Stimulated activated memory B cell treated with anti-CD40 and anti-IgM and Interleukin-4, amounts not matched to agents 10 μg/mL and 1 μg/mL and 100 μg/mL, for 72 hours (primary cell): ENCODE measurements at places on chromosomes 6 and 20.

- H3K36me3 ChIP-seq, result peaks cover 23% of the 10 kb centered on the region
- H3K4me1 ChIP-seq, result peaks cover 24% of the 10 kb centered on the region
- no peak overlapping the region for H3K27ac ChIP-seq
- H3K4me3 ChIP-seq, result no peak overlapping the region
- no peaks in the 10 kb centered on the region for H3K27me3 ChIP-seq
- ATAC-seq, result no peak
Observed at GRCh38 chr20:63557481-63557891, 3.5 kb downstream of the FNDC11 start.

GRCh38 chr20:54351371-54352136 is 123.8 kb upstream of the DOK5 start:
- no peaks in the 10 kb centered on the region for H3K36me3 ChIP-seq
- H3K27ac ChIP-seq, result no peak overlapping the region
- H3K4me3 ChIP-seq, result no peak overlapping the region
- H3K4me1 ChIP-seq, result no peaks in the 10 kb centered on the region
- no peak for ATAC-seq

DNA sequence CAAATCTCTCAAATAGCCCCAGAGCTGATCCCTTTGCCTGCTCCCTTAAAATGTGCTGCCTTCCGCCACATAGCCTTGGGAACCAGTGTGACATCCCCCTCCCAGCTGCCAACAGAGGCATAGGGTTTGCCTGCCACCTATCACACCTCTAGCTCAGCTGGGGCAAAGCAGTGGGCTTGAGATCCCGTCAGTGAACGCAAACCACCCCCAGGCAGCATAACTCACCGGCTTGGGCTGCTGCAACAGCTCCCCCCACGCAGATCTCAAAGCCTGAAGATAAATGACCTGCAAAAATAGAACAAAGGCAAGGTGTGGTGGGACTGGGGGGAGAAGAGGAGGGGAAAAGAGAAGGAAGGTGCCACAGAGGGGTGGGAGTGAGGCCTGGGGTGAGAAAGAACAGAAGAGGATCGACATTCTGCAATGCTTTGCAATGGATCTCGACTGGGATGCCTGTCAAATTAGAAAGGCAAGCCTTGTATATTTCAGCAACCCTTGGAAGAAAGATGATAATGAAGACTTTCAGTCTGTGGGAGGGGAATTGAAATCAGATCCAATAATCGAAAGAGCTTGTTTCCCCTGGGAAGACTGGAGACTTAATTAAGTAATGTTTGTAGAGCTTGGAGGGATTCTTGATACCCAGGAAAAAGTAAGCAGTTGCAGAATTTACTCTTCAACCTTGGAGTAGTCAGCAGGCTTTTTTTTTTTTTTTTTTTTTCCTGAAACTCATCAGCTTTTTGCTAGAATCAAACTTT is 1.3 kb downstream of the PDYN start:
- no peak overlapping the region for H3K27ac ChIP-seq
- H3K27me3 ChIP-seq, result peaks cover 59% of the 10 kb centered on the region
- ATAC-seq, result no peak
- H3K4me3 ChIP-seq, result no peak overlapping the region
- H3K4me1 ChIP-seq, result no peaks in the 10 kb centered on the region
- no peaks in the 10 kb centered on the region for H3K36me3 ChIP-seq

- H3K4me1 ChIP-seq, result no peaks in the 10 kb centered on the region
- no peaks in the 10 kb centered on the region for H3K27me3 ChIP-seq
- H3K4me3 ChIP-seq, result no peak overlapping the region
Observed at GRCh38 chr6:159595173-159595572, 97.9 kb downstream of the SOD2 start.

GRCh38 chr6:22601984-22602383 is 32.6 kb downstream of the HDGFL1 start:
- no peaks in the 10 kb centered on the region for H3K36me3 ChIP-seq
- H3K4me1 ChIP-seq, result no peaks in the 10 kb centered on the region
- no peak overlapping the region for H3K27ac ChIP-seq

GRCh38 chr6:524803-525202 is 132.1 kb downstream of the HUS1B start:
- peaks cover 12% of the 10 kb centered on the region for H3K4me1 ChIP-seq
- ATAC-seq, result peak; percentile 55
- H3K36me3 ChIP-seq, result peaks cover 30% of the 10 kb centered on the region
- no peaks in the 10 kb centered on the region for H3K27me3 ChIP-seq
- no peak overlapping the region for H3K4me3 ChIP-seq
- no peak overlapping the region for H3K27ac ChIP-seq

DNA sequence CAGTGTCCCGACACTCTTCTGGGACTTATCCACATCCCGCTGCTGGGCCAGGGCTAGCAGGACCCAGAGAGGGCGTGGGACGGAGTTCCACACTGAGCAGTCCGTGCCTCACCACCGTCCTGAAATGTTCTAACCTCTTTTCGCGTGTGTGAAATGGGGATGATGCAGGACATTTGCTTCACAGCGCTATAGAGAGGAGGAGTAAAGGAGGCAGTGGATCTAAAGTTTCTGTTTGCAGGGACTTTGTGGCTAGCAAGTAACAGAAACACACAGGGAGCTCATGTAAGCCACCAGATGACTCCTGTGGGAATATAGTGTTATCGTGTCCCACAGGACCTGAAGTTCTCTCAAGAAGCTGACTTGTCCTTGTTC is 634 bp downstream of the ITPA start:
- H3K27ac ChIP-seq, result peak overlapping the region; percentile 96
- H3K36me3 ChIP-seq, result peaks cover 22% of the 10 kb centered on the region
- no peaks in the 10 kb centered on the region for H3K27me3 ChIP-seq
- peak overlapping the region; percentile 96 for H3K4me3 ChIP-seq
- peak; percentile 50 for ATAC-seq

DNA sequence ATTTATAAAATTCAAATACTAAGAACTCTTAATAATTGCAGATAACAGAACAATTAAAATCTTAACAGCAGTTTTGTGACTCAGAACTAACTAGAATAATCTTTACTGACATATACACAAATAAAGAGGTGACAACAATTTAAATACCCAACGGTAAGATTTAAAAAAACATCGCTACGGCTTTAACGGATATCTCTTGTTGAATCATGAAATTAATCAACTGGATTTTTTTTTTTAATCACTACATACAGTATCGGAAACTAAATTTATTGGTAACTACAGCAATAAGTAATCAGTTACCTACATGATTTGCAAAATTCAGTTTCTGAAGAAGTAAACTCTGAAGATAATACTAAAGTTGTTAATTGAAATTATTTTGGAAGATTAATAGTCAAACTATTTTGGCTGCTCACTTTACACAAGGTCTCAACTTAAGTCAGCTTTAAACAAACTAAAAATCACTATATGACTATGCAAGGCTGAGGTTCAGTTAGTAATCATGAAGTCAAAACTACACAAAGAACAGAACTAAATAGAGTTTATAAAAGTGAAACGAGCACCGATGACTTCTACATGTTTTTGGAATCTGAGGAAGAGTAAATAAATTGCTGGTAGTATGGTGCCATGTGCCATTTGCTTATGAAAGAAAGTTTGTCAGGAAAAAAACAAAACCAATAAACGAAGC is 128.8 kb downstream of the HUS1B start:
- H3K27ac ChIP-seq, result no peak overlapping the region
- peaks cover 23% of the 10 kb centered on the region for H3K4me1 ChIP-seq
- H3K36me3 ChIP-seq, result peaks cover 25% of the 10 kb centered on the region
- no peak overlapping the region for H3K4me3 ChIP-seq

DNA sequence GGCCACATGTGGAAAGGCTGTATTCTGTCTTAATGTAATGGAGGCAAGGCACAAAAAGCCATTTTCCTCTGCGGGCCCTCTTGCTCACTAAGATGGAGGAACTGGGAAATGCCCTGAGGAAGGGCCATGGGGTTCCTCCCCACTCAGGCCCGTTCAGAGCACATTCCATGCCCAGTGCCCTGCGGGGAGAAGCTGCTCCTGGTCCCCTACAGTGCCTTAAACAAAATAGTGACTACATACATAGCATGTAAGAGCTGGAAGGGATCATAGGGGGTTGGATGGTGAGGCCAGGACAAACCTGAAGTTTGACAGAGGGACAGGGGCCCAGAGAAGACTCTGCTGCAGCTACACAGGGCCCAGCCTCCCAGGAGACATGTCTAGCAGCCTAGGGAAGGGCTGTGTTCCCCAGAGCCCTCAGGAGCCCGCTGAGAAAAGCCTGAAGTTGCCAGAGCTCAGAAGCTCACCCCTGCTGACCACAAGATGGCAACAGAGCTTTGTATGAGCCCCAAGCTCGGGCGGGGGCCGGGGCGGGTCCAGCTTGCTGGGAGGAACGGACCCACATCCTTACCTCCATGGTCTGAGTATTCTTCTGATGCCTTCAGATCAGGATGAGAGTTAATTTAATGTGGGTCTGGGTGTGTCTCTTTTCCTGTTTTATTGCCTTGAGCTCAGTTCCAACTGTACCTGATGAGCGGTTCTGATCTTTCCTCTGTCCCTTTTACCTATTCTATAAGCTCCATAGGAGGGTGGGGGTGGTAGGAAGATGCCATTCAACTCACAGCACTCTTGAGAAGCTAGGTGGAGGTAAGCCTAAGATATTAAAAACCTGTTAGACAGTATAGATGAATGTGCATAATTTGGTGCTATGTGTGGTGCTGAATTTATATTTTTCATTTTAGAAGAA is 242.9 kb downstream of the CDC5L start:
- no peaks in the 10 kb centered on the region for H3K36me3 ChIP-seq
- H3K27me3 ChIP-seq, result peaks cover 38% of the 10 kb centered on the region
- H3K4me1 ChIP-seq, result peaks cover 7% of the 10 kb centered on the region
- H3K27ac ChIP-seq, result no peak overlapping the region
- H3K4me3 ChIP-seq, result no peak overlapping the region

DNA sequence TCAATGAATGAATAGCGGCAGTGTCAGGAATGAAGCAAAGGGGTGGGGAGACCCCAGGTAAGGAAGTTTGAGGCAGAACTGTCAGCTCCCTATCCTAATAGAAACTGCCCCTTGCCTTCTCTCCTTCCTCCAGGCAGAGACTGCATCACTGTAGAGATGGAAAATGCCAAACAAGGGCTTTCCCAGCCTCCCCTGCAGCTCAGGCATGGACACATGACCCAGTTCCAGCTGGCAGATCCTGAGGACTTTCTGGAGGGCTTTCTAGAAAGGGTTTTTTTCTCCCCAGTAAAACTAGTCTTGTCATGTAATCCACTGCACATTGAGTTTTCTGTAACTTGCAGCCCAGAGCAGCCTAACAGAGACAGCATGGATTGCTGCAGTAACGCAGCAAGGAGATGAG is 17.9 kb upstream of the PNPLA1 start:
- ATAC-seq, result no peak
- no peaks in the 10 kb centered on the region for H3K27me3 ChIP-seq
- H3K27ac ChIP-seq, result no peak overlapping the region
- H3K4me1 ChIP-seq, result no peaks in the 10 kb centered on the region
- peaks cover 2% of the 10 kb centered on the region for H3K36me3 ChIP-seq
- no peak overlapping the region for H3K4me3 ChIP-seq

DNA sequence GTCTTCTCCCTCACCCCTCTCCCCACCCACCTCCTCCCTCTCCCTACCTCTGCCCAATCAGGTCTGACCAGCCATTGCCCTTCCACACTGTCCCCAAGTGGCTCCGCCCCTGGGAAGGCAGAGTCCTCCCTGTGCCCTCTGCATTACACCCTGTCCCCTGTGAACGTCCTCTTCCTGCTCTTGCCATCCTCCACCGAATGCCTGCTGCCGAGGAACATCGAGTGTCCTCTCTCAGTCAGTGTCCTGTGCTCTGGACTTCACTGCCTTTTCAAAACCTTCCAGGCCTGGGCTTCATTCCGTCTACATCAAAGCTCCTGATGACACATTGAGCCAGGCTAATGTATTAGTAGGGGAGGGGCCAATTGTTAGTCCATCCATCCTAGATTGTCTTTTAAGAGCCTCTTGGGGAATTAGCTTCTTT is 3.3 kb upstream of the PACSIN1 start:
- no peak overlapping the region for H3K4me3 ChIP-seq
- ATAC-seq, result no peak
- no peaks in the 10 kb centered on the region for H3K36me3 ChIP-seq
- peaks cover 10% of the 10 kb centered on the region for H3K4me1 ChIP-seq
- H3K27me3 ChIP-seq, result peaks cover 41% of the 10 kb centered on the region

DNA sequence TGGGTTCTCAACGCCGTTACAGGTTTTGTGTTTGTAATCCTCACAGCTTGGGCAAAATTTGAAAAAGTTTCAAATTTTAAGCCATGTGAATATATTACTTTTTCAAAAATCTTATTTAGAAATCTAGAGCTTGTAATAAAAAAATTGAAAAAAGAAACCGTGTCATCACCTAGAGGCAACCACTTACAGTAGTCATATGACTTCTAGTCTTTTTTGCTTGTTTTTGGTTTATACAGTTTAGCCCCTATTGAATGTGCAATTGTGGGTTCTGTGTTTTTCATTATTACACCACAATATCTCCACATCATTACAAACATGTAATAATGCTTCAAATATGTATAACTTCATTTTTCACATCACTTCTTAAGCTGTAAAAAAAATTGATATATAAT is 888 bp downstream of the DYNLRB1 start:
- H3K36me3 ChIP-seq, result peaks cover 3% of the 10 kb centered on the region
- H3K27ac ChIP-seq, result peak overlapping the region; percentile 97
- no peak for ATAC-seq
- H3K4me1 ChIP-seq, result peaks cover 52% of the 10 kb centered on the region
- H3K4me3 ChIP-seq, result peak overlapping the region; percentile 96

DNA sequence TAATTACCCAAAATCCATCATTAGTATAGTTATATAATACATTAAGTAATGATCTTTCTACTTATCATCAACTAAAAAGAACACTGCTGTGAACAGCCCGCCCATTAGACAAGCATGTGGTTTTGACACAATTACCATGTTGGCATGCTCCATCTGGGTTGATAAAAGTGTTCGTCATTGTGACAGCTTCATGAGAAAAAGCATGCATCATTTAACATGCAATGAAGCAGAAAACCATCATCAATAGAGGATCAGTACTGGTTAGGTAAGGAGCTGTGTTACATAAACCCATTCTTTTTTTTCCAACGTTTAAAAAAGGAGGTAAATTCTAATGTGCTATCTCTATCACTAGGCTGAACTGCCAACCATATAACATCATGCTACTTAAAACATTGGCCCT is 101.9 kb downstream of the EPB41L2 start:
- H3K36me3 ChIP-seq, result peaks cover 12% of the 10 kb centered on the region
- no peak overlapping the region for H3K4me3 ChIP-seq
- peaks cover 35% of the 10 kb centered on the region for H3K4me1 ChIP-seq
- no peaks in the 10 kb centered on the region for H3K27me3 ChIP-seq
- no peak for ATAC-seq

GRCh38 chr6:12944001-12944400 is 227.4 kb downstream of the PHACTR1 start:
- ATAC-seq, result no peak
- H3K4me1 ChIP-seq, result peaks cover 11% of the 10 kb centered on the region
- peaks cover 21% of the 10 kb centered on the region for H3K27me3 ChIP-seq
- no peaks in the 10 kb centered on the region for H3K36me3 ChIP-seq

DNA sequence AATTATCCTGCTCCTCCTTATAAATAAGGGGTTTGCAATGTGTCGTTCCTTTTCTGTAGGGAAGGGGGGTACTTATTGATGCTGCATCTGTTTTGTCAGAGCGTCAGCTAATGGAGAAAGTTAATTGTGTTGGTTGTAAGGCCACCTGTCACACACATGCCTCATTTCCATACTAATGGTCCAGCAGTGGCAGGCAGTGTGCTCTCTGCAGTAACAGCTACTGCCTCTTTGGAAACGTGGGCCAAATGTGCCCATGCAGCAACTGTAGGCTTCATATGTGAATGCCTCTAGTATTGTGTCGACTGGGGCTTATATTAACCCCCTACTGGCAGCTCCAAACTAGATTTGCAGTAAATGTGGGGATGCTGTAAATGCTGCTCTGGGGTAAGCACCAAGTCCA is 56.3 kb upstream of the OLIG3 start:
- peaks cover 26% of the 10 kb centered on the region for H3K27me3 ChIP-seq
- no peak overlapping the region for H3K27ac ChIP-seq
- no peak overlapping the region for H3K4me3 ChIP-seq
